NCI-H2081 (cell line): ENCODE measurements at places on chromosomes 16 and 17.

- DNase-seq = no peak
Measured at GRCh38 chr16:88528902-88529318, 41.3 kb upstream of the ZC3H18 start.

GRCh38 chr17:63240106-63240505 lies 206.0 kb downstream of the CYB561 start:
- DNase-seq = no peak

GRCh38 chr17:80026359-80027042 lies 9.2 kb downstream of the TBC1D16 start:
- no peak for DNase-seq

- no peak for DNase-seq
Measured at GRCh38 chr16:31090540-31090939, 1.8 kb upstream of the PRSS53 start.

- no peak for DNase-seq
Measured at GRCh38 chr16:28009586-28010373, 53.7 kb downstream of the GSG1L start.

- no peak for DNase-seq
Measured at GRCh38 chr17:57794841-57795240, 49.7 kb upstream of the CCDC182 start.

DNA sequence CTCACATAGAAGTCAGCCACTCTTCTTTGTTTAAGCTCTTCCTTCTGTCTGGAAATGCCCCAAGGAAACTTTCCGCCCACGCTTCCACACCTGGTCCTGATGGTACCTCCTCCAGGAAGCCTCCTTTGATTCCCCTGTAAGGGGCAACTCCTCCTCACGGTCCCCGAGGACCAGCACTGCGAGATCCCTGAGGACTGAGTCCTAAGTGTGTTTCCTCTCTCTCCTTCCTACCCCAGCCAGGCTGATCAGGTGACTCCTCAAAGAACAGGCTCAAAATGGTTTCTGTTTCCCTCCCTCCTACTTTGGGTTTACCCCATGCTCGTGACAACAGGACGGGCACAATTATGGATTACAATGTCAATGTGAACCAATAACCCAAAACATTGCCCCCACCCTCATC lies 63.0 kb upstream of the MED9 start:
- DNase-seq = no peak

DNA sequence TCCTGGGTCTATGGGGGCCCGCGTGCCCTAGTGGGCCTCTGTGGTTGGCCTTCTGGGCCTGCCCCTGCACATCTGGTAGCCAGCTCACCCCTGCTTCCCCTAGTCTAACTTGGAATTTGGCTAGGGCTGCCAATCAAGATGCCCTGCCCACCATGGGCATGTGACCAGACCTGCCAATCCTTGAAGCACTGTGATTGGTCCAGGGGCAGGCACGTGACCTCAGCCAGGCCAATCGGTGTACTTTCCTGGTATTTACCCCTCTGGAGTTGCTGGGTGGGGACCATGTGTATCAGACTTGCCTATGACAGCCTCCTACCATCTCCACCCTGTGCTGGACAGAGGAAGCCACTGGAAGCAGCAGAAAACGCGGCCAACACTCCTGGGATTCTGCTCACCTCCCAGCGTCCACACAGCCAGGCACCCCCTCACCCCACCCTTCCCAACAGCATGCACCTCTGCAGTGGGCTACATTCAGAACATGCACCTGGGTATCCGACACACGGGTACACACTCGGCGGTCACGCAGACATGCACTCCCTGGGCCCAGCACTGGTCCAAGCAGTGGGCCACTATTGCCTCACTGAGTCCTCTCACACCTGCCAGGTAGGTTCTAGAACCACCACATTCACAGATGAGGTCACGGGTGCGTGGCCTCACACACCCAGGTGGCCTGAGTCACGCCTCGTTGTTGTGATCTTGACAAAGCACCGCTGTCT lies 96.9 kb downstream of the RBFOX3 start:
- DNase-seq = no peak

DNA sequence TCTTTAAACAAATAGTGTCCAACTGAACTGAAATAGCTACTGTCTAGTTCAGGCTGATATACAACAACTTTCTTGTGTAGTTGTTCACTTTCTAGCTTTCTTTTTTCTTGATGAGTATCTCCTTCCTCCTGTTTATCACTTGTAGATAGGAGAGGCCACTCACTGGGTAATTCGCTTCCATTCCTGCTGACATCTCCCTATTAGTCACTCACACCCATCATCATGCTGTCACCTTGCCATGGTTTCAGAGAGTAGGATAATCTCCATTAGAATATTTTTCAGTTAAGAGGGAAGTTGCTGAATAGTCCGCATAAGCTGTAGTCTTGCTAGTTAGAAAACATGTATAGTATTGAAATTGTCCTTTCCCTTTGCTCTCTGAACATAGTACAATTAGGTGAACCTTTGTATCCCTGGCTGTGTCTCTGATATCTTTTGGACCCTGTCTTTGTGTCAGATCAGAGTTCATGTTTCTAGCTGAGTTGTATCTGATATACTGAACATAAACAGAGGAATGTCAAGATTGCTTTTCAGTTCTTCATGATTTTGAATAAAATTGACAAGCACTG lies 64.4 kb upstream of the RASL10B start:
- DNase-seq = no peak

GRCh38 chr16:495127-495748 lies 32.3 kb upstream of the CAPN15 start:
- no peak for DNase-seq

DNA sequence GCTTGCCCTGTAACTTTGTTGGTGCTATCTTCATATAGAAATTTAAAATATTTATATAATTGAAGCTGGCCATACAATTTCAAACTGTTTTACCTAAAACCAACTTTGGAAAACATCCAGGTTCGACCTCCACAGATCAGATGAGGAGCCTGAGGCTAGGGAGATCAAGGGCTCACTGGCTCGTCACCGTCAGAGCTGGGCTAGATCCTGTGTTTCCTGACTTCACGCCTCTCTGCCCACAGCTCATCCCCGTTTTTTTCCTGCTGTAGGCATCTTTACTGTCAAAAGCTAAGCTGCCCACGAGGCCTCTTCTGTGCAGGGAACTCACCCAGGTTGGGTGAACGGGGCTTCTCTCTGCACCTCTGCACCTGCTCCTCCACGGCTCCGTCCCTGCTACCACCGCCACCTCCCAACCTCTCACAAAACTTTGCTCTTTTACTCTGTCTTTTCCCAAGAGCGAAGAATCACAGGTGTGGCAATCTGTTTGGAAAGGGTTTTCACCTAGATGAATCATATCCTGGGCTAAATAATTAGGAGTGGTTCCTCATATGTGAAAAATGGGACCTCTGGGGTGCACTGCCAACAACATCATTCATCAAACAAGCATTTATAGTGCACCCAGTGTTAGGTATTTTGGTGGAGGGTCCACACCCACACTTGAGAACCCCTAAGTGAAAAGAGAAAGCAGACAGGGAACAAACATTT lies 24.8 kb upstream of the KDM6B start:
- DNase-seq = no peak

DNA sequence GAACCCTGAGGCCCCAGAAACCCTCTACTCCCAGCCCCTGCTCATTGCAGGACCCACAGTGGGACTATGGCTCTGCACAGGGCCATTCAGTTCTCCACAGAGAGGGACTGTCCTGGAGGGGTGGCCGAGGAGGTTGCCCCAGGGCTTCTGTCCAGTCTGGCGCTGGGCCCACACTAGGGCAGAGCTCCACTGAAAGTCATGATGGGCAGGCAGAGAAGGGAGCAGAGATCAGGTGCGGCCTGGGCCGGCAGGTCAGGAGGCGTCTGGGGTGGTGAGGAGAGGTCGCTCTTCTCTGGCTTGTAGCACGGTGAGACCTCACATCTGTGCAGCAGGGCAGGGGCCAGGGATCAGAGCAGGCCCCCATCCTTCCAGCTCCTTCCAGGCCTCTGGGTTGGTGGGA lies 13.0 kb upstream of the PIK3R6 start:
- DNase-seq = no peak

GRCh38 chr16:1667271-1667670 lies 10.8 kb upstream of the JPT2 start:
- no peak for DNase-seq

DNA sequence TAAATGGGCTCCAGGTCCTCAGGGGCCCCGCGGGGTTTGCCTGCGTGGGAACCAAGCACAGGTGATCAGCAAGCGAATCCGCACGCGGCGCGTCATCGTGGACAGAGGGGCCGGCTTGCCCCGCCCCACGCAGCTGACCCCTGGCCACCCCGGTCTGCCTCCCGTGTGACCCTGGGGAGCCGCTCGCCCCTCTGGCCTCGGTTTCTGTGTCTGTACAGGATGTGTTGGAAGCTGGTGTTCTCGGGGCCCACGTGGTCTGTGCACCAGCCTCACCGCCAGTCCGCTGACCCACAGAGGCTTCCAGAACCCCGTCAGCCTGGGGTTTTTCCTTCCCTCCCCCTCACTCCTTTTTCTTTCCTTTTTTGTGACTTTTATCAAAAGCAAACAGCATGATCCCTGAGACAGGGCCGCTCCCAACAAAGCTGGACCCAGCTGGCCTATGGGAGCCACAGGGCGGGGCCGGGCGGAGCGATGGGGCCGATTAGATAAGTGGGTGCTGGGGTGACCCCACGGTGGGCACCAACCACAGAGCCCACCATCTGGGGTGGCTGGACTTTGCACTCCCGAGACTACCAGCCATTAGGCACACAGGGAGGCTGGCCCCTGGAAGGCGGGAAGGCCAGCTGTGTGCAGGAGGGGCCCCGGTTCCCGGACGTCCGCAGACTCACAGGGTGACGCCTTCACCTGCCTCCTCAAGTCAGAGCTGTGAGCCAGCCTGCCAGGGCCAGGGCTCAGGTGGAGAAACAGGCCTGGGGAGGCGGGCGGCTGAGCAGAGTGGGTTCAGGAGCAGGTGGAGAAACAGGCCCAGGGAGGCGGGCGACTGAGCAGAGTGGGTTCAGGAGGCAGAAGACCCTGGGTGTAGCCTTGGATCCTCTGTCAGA lies 56.0 kb downstream of the ZFPM1 start:
- no peak for DNase-seq

DNA sequence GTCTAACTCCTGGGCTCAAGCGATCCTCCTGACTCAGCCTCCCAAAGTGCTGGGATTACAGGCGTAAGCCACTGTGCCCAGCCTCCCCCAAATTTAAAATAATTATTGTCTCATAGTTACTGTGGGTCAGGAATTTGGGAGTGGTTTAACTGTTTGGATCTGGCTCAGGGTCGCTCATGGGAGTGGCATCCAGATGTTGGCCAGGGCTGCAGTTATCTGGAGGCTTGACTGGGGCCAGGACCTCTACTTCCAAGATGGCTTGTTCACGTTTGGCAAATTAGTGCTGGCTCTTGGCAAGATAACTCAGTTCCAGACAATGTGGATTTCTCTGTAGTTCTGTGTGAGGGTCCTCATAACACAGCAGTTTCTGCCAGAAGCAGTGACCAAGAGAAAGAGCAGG lies 8.0 kb downstream of the TEN1 start:
- DNase-seq = no peak

DNA sequence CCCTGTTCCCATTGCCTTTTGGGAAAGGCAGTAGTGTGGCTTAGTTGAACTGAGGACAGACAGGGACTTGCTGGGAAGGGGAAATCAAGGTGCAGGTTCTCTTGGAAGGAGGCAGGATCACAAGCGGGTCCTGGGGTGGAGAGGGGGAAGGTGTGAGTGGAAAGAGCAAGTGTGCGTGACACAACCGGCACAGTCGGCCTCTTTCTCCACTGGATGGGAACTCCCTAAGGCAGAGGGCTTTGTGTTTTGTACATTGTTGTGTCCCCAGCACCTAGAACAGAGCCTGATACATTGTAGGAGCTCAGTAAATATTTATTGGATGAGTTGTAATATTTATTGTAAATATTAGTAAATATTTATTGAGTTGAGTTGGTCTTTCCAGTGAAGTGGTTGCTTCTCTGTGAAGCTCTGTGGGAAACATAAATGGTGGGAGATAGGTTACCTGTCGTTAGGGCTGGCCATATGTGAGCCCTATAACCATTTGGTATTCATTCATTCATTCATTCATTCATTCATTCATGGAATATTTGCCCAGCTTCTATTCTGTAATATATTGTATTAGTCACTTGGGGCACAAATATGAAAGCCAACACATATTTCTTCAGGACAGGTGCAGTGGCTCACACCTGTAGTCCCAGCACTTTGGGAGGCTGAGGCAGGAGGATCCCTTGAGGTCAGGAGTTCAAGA lies 34.0 kb downstream of the SMARCE1 start:
- no peak for DNase-seq
